Stimulated activated CD8-positive, alpha-beta memory T cell treated with anti-CD3 and anti-CD28 coated beads, Interleukin-15, amount 100 ng/mL, for 4 hours (primary cell): ENCODE measurements at places on chromosomes 16 and 17.
A peak's percentile ranks its signal among the peaks of the same experiment; 100 is the strongest.

DNA sequence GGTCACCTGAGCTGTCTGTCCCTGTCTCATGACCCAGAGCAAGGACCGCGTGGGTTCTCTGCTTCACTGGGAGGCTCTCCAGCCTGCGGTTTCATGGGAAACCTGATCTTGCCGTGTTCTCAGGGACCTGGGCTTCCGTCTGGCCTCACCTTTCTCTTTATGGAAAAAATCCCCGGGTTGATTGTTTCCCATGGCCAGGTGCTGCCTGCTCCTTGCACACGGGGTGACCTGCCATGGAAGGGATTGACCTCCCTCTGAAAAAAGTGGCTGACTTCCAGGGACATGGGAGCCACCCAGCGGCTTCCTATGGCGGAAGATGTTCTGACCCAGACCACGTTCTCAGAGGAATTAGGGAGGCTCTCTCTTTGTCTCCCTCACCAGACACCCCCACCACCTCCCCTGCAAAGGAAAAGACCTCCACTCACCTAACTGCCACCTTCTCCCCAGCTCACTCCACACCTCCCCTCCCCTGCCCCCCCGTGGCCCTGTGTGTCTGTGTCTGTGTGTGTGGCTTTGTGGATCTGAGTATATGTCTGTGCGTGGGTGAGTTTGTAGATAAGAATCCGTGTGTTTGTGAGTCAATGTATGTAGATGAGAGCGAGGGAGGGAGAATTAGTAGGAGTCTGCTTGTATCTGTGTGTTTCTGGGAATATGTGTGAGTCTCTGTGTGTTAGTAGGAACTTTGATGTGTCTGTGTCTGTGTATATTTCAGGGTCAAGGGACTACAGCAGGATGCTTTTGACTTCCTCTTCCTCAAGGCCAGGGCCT, 154.6 kb downstream of the NTN1 start:
- DNase-seq, result no peak

DNA sequence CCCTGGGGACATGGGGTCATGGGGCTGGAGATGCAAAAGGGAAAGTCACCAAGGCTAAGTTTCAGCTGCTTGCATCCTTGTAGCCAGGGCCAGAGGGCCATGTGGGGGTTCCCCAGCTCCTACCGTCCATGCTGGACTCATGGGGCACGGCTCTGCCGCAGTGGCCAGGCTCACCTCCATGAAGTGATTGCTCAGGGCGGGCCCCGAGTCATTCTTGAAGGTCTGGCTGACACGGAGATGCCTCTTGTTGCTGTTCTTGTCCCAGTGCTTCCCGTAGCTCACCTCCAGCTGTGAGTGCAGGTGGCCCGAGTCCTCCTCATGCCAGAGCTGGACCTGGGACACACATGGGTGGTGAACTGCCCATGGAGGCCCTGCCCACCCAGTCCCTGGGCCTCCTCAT, 114.5 kb downstream of the RMI2 start:
- no peak for DNase-seq

- peak; percentile 40 for DNase-seq
Observed at GRCh38 chr16:74709441-74709877, 8.8 kb upstream of the MLKL start.

DNA sequence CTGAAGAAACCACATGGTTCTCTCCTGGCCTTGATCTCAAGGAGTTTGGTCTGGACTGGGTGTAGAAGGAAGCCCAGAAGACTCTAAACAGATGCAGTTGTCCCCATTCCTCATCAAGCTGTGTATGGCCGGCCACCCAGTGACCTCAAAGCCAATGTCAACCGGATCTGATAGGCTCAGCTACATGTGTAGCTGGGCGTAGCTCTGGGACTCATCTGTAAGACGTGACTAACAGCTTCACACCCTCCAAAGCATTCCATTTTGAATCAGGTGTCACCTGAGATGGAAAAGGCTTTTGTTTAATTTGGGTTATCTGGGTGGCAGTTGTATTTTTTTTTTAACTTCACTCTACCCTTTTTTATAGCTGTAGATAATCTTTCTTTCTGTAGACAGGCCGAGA, 130.4 kb downstream of the ABCC12 start:
- DNase-seq, result no peak

DNA sequence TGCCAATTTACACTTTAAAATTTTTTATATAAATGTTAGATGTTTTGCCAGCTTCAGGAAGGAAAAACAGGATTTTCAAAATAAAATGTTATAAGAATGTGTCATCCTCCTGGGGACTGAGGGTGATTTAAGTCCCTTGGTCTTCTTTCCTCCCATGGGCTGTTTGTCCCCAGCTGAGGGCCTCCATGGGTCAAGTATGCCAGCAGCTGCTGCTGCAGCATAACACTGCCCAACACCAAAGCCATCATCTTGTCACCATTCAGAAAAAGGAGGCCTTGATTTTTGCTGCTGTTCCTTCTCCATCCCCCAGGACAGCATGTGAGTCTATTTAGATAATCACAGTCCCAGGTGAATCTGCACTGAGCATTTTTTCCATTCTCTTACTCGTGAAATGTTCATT, 188.5 kb downstream of the LGALS9B start:
- no peak for DNase-seq

DNA sequence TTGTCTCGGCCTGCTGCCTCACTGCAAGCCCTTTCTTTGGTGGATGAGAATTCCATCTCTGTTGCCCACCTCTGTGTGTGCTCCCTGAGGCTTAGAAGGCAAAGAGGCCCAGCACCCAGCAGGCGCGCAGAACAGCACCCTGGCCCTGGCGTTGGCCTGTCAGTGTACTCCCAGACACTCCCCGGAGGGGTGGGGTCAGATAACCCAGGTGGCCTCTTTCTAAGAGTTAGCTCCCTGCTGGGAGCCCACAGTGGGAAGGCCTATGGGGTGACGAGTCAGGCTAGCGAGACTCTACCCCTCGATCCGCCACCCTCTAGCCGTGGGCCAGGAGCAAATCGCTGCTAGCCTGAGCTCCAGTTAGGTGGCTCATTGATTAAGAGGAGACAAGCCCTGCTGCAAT, 38.1 kb downstream of the SRL start:
- DNase-seq, result no peak

DNA sequence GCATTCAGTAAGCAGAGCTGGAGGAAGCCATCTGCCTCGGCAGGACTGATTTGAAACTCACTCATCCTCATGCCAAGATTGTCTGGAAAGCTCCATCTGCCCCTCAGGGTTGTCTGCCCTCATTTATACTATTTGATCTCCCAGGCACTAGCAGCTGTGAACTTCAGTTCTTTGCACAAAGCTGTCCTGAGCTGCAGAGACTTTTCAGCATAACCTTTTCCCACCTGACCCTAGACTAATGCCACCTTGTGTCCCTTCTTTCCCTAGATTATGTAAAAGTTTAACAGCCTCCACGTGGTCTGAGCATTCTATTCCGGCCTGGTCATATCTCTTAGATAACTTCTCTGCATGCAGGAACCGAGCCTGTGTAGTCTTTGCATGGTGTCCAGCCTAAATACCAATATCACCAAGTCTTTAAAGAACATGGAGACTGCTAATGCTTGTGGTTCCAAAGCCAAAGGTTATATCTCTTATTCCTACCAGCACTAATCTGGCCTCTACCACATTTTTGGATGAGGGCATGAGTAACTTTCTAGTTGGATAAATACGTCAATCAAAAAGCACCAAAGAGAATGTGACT, 29.1 kb downstream of the STAT5A start:
- no peak for DNase-seq

- no peak for DNase-seq
Observed at GRCh38 chr16:85387731-85388295, 225.3 kb upstream of the GSE1 start.

GRCh38 chr17:2222901-2223616, 80.5 kb downstream of the SMG6 start:
- peak; percentile 38 for DNase-seq

DNA sequence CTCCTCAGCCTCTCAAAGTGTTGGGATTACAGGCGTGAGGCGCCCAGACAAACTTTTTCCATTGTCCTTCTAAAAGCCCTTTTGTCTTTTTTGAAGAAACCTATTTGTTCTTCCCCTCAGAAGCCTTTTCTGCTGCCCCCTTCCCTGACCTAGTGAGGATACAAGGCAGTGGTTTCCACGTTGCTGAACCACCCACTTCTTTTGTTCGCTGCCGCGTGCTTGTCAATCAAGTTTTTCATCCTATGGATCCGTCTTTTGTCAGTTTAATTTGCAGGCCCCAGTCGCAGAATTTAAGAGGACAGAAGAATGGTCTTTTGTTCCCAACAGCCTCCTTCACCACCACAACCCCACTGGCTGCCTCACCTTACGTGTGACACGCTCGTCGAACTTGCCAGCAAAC, 20.2 kb upstream of the GNG13 start:
- no peak for DNase-seq

GRCh38 chr17:81990836-81991683, 13.6 kb downstream of the ASPSCR1 start:
- no peak for DNase-seq

DNA sequence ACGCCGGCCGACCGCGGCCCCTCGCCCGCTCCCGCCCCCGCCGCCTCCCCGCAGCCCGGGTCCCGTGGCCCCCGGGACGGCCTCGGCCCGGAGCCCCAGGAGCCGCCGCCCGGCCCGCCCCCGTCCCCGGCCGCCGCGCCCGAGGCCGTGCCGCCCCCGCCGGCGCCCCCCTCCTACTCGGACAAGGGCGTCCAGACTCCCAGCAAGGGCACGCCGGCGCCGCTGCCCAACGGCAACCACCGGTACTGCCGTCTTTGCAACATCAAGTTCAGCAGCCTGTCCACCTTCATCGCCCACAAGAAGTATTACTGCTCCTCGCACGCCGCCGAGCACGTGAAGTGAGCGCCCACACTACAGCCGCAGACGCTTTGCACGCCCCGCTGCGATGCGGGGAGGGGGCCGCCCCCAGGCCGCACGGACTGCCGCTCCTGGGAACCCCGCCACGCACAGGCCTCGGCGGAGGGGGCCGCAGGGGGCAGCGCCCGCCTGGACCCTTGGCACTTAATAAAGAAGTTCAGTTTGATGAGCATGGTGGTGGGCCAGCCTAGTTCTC, 35.5 kb upstream of the ZC3H18 start:
- DNase-seq, result no peak

GRCh38 chr17:15414532-15415306, 52.7 kb downstream of the CDRT4 start:
- no peak for DNase-seq

DNA sequence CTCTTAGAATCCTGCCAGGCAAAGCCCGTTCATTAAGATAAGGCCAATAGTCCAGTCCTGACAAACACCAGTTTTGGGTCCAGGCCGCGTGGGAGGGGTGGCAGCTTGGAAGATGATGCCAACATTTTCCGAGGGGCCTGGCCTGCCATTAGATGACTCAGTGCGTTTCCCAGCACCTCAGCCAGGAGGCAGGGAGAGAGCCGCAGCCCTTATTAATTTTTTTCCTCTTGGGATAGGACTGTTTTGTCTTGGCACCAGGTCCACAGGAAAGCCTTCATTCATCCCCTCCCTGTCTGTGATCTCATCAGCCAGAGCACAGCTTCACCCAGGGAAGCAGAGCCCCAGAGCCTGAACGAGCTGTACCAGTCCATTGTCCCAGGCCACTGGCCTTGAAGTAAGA, 4.7 kb upstream of the NDEL1 start:
- no peak for DNase-seq

- DNase-seq, result no peak
Observed at GRCh38 chr17:57527221-57528057, 217.7 kb downstream of the CCDC182 start.

DNA sequence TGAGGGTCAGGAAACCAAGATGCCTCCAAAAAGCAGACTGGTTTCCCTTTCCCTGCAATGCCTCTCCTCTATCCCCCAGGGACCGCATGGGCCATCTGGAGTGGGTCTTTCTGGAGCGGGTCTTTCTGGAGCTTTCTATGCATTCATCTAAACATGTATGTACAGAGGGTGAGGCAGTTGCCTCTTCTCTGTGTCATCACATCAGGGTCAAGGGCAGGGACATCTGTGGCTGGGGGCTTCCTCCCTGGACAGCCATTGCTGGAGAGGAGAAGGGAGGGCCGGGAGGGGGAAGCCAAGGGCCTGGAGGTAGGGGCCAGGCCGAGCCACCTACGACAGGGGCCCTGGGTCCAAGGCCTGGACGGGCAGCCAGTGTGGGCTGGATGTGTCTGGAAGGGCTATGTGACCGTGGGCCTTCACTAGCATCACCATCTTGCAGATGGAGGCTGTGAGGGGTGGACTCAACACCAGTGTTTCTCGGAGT, 840 bp downstream of the ADCY7 start:
- no peak for DNase-seq

DNA sequence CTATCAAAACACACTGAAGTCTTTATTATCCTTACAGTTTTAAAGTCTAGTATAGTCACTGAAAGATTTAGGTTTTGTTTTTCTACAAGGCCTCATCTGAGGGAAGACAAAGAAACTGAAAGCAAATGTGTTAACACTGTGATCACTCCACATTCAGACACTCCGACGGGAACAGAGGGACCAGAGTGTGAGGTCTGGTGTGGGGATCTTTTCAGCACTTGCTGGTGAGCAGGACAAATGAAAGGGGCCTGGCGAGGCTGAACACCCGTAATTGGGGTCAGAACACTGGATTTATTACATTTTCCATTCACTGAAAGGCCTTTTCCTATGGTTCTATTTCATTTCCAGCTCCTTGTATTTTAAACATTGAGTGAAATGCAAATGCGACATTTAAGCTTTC, 910.5 kb downstream of the CDH11 start:
- DNase-seq, result no peak

DNA sequence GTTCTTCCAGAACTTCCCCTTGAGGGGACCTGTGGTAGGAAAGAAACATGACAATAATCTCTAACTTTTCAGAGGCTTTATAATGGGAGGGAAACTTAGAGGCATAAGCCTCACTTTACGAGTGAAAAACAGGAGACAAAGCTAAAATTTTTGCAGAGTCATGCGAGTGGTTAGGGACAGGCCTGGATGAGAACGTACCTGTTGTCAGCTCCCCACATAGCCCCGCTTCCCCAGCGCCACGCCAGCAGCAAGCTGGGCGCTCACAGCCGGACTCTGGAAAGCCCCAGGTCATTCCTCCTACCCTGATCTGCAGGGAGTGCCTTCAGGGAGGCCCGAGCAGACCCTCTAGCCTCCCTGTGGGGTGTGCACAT, 53.6 kb downstream of the LDHD start:
- DNase-seq, result no peak

DNA sequence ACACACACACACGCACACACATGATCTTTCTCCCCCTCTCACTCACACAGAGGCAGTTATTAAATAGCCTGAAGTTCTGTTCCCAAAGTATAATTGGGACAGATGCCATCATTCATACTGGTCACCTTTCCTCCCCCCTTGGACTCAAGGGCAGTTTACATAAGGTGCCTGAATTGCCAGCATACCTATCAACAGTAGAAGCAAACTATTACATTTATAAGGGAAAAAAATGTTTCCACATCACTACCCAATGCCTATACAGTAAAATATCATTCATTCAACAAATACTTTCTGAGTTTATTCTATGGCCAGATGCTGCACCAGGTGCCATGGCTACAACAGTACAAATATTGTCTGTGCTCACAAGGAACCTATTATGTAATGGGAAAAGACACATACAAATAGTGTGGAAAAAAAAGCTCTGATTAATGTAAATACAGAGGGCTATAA, 6.3 kb downstream of the CNTD1 start:
- no peak for DNase-seq

GRCh38 chr16:4976079-4976478, 17.9 kb downstream of the SEC14L5 start:
- DNase-seq, result no peak

GRCh38 chr17:42109086-42109485, 3.4 kb downstream of the DHX58 start:
- DNase-seq, result no peak

GRCh38 chr16:11705311-11706025, 37.2 kb downstream of the TXNDC11 start:
- no peak for DNase-seq

GRCh38 chr17:77999413-78000173, 41.1 kb downstream of the TNRC6C start:
- DNase-seq, result no peak
